NCI-H446 (cell line): ENCODE measurements at places on chromosomes 16 and 17.

DNA sequence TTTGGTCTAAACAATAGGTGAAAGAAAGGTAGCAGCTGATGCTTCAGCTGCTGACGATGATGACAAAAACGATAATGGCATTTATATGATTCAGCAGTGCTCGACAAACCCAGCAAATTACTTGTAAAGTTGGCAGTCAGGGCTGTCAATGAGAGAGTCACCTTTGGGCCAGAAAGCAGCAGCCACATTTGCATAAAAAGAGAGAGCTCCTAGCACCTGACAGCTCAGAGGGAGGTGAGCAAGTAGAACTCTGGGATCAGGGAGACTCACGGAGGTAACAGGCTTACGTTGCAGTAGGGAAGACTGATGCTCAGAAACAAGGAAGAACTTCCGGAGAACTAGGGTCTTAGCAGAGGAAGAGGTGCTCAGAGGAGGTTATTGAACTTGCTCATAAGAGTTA is 291.9 kb upstream of the ZFHX3 start:
- no peak for DNase-seq

GRCh38 chr16:89744813-89745212 is 23.5 kb downstream of the ZNF276 start:
- DNase-seq: no peak

DNA sequence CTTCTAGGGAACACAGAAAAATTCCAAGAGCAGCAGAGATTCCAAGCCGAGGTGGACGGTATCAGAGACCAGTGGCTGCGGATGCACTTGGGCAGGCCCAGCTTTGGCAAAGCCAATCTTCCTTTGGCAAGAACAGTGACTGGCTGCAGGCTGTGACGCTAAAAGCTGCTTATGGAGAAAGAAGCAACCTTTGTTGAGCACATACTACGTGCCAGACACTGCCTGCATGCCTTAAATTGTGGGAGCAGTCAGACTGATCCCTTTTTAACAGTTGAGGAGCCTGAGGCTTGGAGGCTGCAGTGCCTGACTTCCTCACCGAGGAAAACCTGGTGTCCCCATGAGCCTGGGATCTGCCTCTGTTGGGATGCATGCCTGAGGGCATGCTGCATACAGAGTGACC is 69.0 kb upstream of the AMZ2 start:
- DNase-seq: peak; percentile 46

GRCh38 chr16:17529982-17530760 is 59.4 kb upstream of the XYLT1 start:
- no peak for DNase-seq

GRCh38 chr17:62675260-62675659 is 47.8 kb downstream of the MRC2 start:
- peak; percentile 85 for DNase-seq

GRCh38 chr17:78426293-78426879 is 47.9 kb downstream of the PGS1 start:
- no peak for DNase-seq

- no peak for DNase-seq
Measured at GRCh38 chr17:62109378-62109902, 44.4 kb upstream of the MED13 start.

- DNase-seq: no peak
Measured at GRCh38 chr17:63433746-63434591, 12.1 kb downstream of the CYB561 start.

GRCh38 chr17:66633317-66633965 is 201.5 kb upstream of the CACNG5 start:
- DNase-seq: no peak

- DNase-seq: no peak
Measured at GRCh38 chr17:39979893-39980350, 685 bp upstream of the PSMD3 start.

- no peak for DNase-seq
Measured at GRCh38 chr16:8611122-8611521, 10.4 kb upstream of the METTL22 start.

DNA sequence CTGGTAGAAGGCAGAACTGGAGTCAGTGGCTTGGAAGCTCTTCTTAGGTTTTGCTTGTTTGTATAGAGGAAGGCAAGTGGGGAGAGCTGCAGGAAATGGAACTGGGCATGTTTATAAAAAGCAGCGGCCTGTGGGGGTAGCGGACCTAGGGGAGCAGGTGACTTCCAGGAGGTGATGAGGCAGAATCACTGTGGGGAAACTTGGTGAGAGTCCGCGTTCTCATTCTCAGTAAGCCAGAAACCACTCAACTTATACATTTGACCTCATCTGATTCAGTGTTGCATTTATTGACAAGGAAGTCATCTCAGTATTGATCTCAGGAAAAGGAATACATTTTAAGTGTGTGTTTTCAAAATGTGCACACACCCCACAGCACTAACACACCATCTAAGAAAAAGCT is 299.8 kb downstream of the CNTNAP4 start:
- DNase-seq: no peak

GRCh38 chr16:57262841-57263540 is 17.9 kb downstream of the ARL2BP start:
- no peak for DNase-seq

DNA sequence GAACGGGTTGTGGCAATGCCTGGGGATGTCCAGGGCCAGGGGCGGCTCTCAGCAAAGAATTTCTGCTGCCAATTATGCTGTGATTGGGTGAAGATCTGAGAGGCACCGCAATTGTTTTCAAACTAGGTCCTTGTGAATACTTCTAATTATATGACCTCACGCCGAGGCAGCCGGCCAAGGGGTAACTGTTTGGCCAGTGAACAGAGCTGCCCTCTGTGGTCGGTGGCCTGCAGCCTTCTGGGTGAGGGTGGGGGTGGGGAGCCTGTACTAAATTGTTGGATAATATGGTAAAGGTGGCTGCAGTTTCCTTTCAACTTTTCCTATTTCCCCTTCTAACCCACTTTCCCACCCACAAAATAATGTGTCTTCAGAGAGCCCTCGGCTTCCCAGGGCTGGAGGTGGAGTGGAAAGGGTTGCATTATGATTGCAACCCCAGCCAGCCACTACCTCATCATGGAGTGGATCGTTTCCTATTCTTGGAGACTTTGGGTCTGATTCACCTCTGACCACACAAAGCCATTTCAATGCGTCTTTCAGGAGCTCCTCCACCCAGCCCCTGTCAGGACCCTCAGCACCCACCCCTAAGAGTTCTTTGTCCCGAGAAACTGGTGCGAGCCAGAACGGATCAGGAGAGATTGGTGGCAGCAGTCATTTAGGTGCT is 2.0 kb upstream of the DNAI2 start:
- no peak for DNase-seq

GRCh38 chr16:69937465-69937951 is 13.6 kb upstream of the CLEC18A start:
- DNase-seq: no peak

DNA sequence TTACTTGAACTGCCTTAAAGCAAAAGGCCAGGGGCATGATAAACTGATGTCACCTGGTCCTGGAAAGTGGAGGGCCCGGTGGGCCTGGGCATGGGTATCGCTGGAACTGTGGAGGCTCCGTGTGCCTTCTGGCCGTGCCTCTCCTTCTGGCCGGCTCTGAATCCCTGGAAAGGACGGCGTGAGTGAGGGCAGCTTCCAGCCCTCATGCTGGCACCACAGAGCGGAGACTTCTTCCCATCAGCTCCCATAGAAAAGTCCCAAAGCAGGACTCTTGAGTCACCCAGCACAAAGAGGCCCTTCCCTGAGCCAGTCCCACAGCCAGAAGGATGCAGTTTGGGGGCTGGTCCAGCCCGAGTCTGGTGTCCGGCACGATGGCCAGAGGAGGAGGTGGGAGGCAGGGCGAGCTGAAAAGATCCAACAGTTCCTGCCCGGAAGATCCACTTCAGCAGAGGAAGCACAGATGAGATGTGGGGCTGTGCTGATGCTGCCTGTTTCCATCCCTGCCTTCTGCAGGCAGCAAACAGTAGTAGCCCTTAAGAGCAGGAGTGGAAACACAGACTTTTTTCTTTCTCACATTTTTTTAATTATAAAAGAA is 7.8 kb downstream of the GAA start:
- no peak for DNase-seq

DNA sequence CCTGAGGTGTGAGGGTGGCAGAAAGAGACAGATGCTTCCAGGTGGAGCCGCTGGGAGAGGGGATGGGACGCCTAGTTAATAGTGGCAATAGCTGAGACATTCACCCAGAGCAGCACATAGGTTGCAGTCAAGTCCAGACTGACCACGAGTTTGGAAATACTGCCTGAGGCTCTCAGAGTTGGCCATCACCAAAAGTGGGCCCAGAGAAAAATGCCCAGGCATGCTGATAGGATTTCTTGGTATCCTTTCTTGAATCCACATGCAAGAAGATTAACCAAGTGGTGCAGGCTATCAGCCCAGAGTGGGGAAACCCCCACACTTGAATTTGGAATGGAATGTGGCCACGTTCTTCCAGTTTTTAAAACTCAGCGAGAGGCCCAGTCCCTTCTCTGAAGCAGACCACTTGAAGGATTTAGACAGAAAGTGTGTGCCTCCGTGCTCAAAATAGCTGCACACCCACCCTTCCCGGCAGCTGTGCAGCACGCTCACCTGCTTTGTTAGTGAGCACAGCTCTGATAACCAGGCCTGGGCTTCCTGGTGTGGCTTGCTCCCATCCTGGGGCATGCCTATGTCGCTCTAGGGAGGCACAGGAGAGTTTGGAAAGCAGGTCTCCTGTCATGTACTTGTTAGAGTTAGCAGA is 35.7 kb downstream of the PLD6 start:
- DNase-seq: no peak

- DNase-seq: no peak
Measured at GRCh38 chr16:25699069-25699468, 7.3 kb downstream of the HS3ST4 start.

- DNase-seq: no peak
Measured at GRCh38 chr16:88653596-88654362, 2.9 kb upstream of the CYBA start.

DNA sequence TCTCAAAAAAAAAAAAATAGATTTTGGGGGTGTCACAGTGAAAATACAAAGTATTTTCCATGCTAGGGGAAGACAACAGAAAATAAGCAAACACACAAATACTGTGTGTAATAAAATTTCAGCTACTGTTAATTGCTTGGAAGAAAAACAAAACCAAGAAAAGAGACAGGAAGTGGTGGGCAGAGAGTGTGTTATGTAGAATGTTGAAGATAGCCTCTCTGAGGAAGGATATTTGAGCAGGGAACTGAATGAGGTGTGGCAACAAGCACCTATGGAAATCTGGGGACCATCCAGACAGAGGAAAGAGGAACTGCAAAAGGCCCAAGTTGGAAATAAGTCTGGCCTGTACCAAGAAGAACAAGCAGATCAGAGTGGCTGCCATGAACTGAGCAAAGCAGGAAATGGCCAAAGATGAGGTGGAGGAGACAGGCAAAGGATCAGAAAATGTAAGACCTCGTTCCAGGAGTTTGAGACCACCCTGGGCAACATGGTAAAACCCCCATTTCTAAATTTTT is 7.8 kb upstream of the USP31 start:
- no peak for DNase-seq

DNA sequence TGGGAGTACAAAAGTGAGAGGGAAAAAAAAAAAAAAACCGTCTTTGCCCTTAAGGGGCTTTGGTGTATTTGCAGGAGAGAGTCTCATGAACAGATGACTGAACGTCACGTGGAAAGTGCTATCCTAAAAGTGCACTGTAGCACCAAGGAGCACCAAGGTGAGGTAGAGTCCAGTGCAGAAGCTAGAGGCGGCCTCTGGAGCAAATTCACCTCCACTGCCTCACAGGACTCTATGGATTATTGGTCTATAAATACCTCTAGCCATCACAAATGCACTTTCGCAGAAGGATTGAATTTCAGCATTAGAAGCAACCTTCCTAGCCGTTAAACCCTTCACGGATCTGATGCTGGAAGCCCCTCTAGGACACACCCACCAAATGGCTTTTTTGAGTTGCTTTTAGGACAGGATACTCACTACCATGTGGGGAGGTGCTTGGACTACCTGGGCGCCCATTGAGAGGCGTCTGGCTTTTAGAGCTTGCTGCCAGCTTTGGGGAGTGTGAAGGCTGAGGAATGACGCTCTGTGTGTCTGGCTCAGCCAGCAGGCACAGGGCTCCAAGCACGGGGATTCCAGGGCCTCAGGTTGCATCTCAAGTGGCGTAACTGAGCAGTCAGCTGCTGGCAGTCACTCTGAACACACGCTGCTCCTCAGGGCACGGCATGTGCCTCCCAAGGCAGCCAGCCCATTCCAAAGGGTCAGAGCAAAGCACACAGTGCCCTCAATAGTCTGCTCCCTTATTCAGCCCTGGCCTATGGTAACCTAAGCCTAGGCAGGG is 52.7 kb downstream of the CDRT4 start:
- no peak for DNase-seq

DNA sequence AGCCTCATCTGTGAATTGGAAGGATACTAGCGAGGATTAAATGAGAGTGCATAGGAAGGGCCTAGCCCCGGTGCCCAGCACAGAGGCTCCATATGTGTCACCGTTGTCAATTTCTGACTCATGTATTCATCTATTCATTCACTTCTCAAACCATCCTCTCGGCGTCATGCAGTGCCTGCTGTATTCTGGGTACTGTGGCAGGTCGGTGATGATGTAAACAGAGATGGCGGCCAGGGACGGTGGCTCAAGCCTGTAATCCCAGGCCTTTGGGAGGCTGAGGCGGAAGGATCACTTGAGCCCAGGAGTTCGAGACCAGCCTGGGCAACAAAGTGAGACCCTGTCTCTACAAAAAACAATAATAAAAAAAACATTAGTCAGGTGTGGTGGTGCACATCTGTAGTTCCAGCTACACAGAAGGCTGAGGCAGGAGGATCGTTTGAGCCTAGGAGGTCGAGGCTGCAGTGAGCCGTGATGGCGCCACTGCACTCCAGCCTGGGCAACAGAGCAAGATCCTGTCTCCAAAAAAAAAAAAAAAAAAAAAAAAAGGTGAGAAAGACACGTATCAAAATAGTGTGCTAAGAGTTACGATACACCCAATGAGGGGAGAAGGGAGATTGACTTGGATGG is 4.3 kb upstream of the PPP1R1B start:
- DNase-seq: no peak

DNA sequence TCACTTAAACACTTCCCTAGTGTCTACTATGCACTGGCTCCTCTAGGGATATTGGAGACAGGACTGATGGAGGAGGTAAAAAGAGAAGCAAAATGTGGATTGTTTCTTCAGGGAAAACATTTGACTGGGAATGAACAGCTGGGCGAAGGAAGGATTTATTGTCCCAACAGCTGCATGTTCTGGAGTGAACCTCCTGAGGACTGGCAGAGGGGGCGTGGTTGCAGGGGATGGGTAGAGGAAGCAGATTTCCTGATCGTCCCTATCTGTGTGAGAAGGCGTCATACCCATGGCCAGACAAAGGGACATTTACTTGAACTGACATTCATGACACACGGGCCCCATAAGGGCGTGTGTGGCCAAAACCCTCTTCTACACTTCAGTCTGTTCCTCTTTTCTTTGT is 321.5 kb downstream of the MAP2K4 start:
- no peak for DNase-seq

DNA sequence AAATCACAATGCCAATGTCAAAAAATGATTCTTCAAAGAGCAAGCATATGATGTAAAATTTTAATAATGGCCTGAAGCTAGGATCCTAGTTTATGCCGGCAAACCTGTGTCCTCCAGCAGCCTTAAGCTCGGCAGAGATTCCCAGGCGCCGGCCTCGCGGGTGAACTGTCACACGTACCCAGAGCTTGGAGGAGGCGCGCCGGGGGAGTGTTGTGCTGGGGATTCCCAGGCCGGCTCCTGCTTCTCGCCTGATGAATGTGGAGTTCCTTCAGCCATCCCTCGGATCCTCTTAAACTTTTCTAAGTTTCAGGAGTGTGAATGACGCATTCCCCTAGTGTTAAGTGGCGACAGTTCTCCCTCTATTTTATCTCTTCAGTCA is 19.1 kb upstream of the NTN1 start:
- DNase-seq: no peak
